Glomerular endothelial cell (primary cell): ENCODE measurements at places on chromosomes 2 and 18. TPM values are rescaled to one million over a fixed set of nuclear protein-coding genes. Genes with fewer than 3 reads are reported as not detected.

- DNase-seq = no peak
Measured at GRCh38 chr2:102677244-102678215, 58.2 kb downstream of the SLC9A2 start.

DNA sequence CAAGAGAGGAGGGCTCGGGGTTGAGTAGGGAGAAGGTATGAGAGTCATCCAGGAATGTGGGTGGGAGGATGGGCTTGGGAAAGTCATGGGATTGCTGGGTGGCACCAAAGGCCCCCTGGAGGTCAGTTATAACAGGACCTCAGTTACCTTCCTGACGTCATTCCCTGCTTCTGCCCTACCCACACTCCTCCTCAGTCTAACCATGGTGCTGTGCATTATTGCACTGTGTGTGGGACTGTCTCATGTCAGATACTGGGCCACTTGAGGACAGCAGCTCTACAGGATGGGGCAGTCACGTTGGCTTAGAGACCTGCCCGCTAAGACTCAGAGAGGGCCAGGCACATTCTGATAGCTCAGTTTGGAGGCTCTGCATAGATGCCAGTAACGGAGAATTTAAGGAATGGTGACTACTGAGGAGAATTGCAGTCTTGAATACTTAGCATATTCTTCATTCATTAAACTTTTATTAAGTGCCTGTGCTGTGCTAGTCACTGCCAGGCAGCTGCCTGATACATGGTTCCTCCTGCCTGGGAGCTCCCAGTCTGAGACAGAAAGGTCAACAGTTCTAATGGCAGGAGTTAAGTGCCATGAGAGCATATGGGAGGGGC lies 90.5 kb downstream of the LAMA3 start:
- no peak for DNase-seq

DNA sequence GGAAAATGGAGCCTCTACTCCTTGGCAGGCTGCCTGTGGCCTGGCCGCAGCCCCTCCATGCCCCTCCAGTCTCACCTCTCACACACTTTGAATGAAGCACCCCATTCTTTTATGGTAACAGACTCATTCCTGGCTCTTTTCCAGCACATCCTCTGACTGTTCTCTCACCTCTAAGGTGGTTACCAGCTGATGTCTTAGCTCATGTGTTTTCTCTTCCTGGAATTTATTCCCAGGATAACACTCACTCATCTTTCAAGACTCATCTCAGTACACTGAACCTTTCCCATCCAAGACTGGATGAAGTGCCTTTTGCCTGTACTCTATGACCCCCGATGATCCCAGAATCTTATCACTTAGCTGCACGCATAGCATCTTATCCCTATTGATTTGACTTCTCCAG lies 50.6 kb downstream of the SLC9A4 start:
- no peak for DNase-seq

DNA sequence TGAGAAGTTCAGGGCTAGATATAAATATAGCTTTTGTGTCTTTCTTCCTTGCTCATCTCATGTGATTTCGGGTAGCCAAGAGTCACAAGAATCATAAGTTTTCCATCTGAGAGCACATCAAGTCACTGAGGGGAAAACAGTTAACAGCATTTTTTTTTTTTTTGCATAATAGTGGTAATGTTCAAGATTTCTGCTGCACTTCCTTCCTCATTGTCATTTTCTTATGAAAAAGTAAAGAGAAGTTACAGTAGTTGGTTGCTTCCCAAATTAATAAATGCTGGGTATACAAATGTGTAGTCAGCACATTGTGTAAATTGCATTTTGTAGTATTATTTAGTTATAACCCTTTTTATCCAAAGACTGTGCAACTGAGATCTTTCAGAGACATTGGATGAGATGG lies 93.6 kb downstream of the ZEB2 start:
- DNase-seq = no peak

- no peak for DNase-seq
Measured at GRCh38 chr2:128874608-128875007, 555.9 kb upstream of the HS6ST1 start.

DNA sequence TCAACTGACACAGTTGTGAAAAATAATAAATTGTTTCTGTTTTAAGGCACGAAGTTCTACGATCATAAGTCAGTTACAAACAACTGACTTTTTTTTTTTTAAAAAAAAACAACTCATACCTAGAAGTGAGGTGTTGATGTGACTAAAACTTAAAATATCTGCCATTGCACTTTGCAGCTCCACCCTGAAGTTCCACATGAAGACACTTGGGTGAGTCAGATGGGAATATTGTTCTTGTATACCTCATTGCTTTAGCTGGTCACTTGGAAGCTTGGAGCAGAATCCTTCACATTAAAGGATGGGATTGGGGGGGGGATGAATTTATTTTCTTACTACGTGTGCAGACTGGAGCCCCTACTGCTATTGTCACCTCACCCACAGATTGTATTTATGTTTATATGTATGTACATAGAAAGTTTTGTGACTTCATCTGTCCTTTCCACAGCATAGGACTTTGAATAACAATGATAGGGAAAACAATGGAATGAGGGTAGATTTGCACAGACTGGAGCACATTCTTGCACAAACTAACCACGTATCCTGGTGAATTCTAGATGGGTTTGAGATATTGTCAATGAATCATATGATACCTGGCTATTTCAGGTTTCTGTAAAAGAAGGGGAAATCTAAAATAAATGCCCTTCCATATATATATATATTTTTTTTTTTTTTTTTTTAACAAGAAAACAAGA lies 57.9 kb upstream of the ARHGAP15 start:
- no peak for DNase-seq

GRCh38 chr2:233414777-233415570 lies 60.7 kb downstream of the DGKD start:
- no peak for DNase-seq

GRCh38 chr2:71787108-71787415 lies 333.7 kb downstream of the DYSF start:
- no peak for DNase-seq

GRCh38 chr2:20334605-20335203 lies 15.9 kb downstream of the PUM2 start:
- no peak for DNase-seq

DNA sequence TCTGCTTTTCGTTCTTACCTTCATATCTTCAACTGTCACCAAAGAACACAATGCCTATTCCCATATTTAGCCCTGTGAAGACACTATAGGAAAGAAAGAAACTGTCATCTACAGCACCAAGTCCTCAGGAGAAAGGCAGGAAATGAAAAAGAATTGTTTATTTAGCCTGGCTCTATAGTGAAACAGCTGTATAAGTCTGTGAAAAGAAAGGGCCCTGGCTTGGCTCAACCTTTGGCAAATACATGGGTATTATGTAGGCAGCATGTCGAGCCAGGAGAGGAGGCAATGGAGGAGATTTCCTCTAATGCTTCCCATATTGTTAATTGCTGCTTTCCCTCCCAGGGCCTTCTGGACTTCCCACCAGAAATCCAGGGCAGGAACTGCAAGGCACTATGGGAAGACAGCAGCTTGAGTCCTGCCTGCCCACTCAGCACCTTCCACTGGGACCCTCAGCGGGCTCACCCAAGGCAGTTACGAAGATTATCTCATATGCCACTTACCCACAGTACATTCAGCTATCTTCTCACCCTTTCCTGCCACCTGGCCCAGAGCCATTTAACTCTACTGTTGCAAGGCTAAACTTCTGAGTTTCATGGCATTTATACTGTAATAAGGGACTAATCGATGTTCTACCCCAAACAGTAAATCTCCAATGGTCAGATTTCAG lies 30.1 kb downstream of the SLC8A1 start:
- no peak for DNase-seq

- no peak for DNase-seq
Measured at GRCh38 chr2:143058851-143059250, 70.4 kb upstream of the ARHGAP15 start.

DNA sequence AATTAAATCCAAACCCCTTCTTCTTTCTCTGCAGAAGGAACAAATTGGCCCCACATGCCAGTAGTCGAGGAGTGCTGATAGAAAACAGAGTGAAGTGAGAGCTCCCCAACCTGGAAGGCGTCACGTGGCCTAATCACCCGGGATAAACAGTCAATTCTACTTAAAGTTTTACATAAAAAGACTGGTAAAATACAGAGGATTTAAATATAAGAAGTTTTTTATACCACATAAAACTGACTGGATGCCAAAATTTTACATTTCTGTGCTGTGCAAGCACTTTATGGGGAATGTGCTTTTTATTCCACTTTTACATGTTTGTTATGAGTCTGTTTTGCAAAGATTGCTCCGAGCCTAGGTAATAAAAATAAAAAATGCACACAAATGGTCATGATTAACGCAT lies 1586.8 kb upstream of the ACVR2A start:
- DNase-seq = no peak

DNA sequence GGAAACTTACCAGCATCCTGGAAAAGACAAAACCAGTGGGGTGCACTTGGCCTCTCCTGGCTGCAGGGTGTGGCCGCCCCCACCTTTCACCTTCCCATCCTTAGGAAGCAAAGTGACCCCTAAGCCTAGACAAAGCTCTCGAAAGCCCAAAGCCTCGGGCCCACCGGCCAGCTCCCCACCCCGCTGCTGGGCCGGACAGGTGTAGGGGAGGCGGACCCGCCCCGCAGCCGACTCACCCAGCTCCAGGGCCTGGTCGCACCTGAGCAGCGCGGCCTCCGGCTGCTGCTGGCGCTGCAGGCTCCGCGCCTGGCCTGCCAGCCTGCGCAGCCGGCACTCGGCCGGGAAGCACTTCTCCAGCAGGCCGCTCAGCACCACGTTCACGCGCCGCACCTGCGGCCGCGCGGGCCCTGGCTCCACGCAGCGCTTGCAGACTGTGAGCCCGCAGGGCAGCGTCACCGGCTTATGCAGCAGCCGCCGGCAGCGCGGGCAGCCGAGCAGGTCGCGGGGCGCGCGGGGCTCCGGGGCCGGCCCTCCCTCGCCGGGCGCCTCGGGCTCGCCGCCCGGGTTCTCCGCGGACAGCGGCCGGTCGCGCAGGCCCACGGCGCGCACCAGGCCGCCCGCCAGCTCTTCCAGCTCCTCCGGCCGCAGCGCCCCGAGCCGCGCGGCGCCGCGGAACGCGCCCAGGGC lies 979 bp downstream of the LONRF2 start:
- DNase-seq = no peak

DNA sequence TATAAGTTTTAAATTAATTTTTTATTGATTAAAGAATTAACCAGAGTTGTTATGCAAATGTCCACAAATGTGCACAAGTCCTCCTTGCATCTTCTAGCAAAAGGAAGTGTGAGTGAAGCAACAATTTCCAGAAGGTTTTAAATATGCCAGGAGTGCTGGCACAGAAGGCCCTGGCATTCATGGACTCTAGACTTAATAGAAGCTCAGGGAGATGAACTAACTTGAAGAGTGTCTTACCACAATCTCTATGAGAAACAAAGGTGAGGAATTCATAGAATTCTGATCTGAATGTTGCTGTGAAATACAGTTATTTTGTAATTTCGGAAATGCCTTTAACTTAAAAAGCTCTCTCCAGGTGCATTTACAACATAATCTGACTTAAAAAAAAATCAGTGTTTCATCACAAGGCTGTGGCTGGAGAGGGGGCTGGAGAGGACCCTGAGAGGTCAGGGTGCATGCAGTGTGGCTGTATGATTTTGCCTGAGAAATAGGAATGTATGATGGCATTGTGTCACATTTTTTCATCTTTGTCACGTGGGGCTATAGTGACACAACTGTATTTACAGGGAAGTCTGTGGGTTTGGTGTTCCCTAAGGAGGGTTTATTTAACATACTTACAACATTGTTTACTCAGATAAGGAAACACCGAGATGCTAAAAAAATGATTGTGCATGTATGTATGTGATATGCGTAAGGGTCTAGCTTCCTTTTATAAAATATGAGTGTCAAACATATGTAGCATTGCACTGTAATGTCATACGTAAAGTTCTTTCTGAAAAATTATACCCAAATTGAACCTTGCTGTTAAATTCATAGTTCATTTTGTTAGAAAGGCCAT lies 66.2 kb downstream of the MAP4K4 start:
- DNase-seq = no peak

SF3B1 gene
- 144 and 188 TPM in 2 replicates for total RNA-seq

UBXN2A gene
- total RNA-seq = 10.4 and 12.0 TPM in 2 replicates

KATNAL2 gene
- 1.6 and 2.4 TPM in 2 replicates for total RNA-seq

CIB4 gene
- total RNA-seq = not detected in 2 replicates

DLGAP1 gene
- total RNA-seq = 1.6 and 2.0 TPM in 2 replicates

SIX3 gene
- not detected in 2 replicates for total RNA-seq

TMEM247 gene
- total RNA-seq = not detected in 2 replicates
